ENCODE measurements at places on chromosomes 6 and 20. TPM values are rescaled to one million over a fixed set of nuclear protein-coding genes. Genes with fewer than 3 reads are reported as not detected.

Gene HSPA12B
- 6.3 TPM for polyA plus RNA-seq

Gene COL20A1
- polyA plus RNA-seq, result 7.2 TPM

- DNase-seq, result no peak
Observed at GRCh38 chr6:91926827-91927226, 1340.0 kb upstream of the MAP3K7 start.

Gene PXDC1
- 52.3 TPM for polyA plus RNA-seq

Gene SIRPA
- polyA plus RNA-seq, result 29.1 TPM
